ENCODE measurements at places on chromosomes 5 and 9. TPM values are rescaled to one million over a fixed set of nuclear protein-coding genes. Genes with fewer than 3 reads are reported as not detected.

SCGB3A2 gene
- total RNA-seq = not detected

SAPCD2 gene
- total RNA-seq = 51.3 TPM

FOXI1 gene
- not detected for total RNA-seq

TAF11L2 gene
- total RNA-seq = not detected

ZNF879 gene
- total RNA-seq = 2.4 TPM

PCDHB15 gene
- 0.07 TPM for total RNA-seq

CDK5RAP2 gene
- total RNA-seq = 32.1 TPM

SLC4A9 gene
- total RNA-seq = not detected

ZBTB43 gene
- total RNA-seq = 4.3 TPM

- DNase-seq = no peak
These were observed 80.4 kb upstream of the PCSK5 start for GRCh38 chr9:75810063-75810462.

- no peak for DNase-seq
These were observed 293.4 kb upstream of the PTGER4 start for GRCh38 chr5:40386289-40386688.

DNA sequence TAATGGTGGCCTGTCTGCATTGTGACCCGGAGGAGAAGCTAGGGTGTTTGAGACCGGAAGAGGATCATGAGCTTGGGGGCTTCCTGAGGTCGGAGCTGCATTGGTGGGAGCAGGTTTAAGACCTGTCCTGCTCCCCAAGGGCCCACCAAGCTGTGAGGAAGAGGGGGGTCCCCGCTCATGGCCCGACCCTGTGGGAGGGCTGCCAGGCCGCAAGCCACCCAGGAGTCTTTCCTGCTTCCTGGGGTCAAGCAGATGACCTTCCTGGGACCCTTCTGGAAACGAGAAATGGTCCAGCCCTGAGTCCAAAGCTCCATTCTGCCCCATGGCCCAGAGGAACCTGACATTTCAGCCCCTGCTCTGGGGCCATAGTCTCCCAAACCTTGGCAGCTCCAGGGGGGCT lies 61.5 kb upstream of the RNU6ATAC start:
- no peak for DNase-seq

DNA sequence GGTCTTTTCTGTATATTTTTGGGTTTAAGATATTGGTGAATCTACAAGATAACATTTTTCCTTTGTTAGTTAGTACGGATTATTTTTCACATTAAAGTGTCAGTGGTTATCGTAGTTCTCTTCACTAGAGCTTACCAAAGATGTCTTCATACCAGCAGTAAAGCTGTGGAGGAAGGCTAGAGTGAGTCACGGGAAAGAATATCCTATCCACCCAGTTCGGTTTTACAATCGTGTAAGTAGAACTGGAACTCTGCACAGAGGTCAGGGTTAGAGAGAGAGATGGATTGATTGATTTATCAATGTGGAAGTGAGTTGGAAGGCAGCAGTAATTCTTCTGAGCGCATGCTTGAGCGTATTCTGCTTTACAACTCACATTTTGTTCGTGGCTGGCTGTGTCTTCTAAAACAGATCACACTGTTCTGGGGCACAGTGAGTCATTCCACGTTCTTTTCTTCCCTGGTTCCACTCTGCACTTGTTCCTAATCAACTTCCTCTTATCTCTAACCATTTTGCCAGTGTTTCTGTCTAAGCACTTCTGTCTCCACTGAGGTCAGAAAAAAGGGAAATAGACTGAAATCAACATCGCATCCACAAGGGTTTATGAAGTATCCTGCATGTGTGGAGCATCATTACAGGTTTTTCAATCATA lies 86.5 kb upstream of the ARRDC3 start:
- DNase-seq = no peak

GRCh38 chr5:128116445-128116844 lies 32.9 kb downstream of the SLC12A2 start:
- DNase-seq = no peak

DNA sequence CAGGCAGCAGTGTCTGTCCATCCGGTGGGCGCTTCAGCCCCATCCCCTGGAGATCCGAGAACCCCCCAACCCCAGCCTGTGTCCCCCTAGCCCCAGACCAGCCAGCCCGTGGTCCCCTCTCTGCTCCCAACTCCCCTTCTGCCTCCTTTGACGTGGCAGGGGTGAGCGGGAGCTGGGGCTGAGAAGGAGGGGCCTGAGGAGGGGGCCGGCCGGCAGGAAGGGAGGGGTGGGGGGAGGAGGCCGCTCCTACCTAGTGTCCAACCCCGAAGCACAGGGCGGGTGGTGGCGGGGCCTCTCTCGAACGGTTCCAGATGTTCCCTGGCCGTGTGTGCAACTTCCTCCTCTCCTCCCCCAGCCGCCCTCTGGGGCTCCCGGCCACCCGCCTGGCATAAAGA lies 31.0 kb downstream of the GOLGA2 start:
- DNase-seq = no peak

DNA sequence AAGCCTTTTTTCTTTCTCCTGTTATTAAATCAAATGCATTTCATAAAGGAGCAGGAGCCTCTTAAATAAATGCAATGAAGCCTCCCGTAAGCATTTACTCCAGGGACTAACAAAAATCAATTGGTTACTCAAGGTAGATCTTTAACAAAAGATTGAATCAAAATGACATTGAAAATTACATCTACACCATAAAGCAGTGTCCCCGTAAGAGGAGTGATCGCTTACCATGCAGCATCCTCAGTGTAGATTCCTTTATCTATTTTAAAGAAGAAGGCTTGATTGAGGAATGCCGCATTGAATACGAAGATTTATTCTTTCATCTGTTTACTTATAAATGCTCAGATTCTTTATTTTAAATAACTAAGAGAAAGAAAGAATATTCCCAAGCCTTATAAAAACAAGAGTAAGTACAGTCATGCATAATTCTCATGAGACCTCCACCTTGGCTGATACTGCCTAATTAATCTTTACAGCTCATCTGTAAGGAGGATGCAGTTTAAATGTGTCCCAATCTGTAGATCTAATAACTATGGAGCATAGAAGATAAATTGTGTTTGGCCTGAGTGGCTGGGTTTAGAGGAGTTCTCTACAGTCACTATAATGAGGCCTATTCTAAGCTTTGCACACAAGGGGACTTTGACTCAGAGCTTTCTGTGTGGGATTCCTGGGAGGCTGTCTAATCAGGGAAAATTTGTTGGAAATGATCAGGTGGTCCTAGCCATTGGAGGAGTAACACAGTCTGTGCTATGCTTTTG lies 55.1 kb downstream of the PLPPR1 start:
- DNase-seq = no peak

- no peak for DNase-seq
These were observed 29.2 kb downstream of the PCDHGC5 start for GRCh38 chr5:141517880-141518617.

GRCh38 chr9:130054820-130055219 lies 1.1 kb downstream of the GPR107 start:
- no peak for DNase-seq

DNA sequence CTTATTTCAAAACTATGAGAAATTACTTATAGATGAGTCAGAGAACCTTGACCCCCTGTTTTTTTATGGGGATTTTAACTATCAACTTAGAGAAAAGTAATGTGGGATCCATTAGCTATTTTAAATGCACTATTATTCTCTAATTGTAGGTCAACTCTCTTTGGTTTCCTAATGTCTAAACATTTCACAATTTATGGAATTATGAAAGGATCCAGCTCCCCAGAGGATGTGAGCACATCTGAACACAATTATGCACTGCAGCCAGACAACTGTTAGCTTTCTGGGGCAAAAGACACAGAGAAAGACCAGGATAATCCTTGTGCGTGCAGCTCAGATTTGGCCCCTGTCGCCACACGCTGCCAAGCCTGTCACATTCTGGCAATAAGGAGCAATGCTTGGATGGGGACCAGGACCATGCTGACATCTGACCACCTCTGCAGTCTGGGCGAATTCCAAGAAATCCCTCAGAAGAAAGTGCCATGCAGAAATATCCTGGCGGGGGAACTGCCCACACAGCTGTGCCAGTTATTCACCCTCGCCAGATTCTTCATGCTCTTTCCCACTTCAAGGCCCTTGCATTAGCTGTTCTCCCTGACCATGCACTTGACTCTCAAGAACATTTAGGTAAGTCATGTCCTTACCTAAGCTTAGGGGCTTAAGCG lies 22.2 kb upstream of the CMBL start:
- no peak for DNase-seq

GRCh38 chr5:160976181-160976580 lies 124.2 kb upstream of the ATP10B start:
- no peak for DNase-seq

GRCh38 chr9:135087899-135088347 lies 455 bp downstream of the OLFM1 start:
- DNase-seq = no peak

DNA sequence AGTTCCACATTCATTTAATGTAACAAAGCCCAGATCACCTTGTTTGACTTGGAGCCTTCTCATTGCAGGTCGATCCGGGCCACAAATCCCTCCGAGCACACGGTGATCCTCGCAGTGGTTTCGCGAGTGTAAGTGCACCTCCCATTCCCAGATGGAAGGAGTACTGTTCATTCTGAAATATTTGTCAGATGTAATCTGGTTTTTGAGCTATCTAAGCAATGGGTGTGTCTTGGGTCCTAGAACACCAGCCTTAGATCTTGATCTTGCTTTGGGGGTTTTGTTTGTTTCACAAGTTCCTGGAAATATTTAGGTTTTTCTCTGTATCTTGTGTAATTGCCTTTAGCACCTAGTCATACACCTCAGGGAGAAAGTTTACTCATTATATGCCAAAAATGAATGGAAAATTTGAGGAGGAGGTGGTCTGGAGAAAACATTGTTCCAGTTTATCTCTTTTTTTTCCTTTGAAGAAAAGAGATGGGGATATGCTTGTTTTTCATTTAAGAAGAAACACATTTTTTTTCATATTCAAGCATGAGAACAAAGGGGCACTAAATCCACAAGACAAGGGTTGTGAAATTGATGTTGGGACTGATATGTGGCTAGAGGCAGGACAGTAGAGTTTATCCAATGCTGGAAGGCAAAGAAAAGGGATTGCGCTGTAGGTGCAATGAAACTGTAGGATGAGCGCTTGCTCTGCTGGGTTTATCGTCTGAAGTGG lies 118.6 kb downstream of the PDE8B start:
- DNase-seq = no peak

DNA sequence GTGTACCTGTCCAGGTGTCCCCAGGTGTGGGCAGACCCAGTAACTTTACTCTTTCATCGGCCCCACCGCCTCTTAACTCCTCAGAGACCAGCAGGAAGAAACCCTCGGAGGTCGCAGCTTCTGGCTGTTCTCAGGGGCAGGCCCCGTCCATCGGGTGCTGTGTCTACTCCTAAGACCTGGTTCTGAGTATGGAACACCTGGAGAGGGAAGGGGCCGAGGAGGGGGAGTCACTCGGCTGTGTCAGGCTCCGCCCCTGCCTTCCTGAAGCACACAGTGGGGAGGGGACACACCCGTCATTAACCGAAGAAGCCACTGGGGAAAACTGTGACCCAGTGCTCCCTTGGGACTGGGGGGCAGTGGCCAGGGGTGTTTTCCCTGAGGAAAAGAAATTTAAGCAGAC lies 22.3 kb downstream of the NTNG2 start:
- DNase-seq = no peak

DNA sequence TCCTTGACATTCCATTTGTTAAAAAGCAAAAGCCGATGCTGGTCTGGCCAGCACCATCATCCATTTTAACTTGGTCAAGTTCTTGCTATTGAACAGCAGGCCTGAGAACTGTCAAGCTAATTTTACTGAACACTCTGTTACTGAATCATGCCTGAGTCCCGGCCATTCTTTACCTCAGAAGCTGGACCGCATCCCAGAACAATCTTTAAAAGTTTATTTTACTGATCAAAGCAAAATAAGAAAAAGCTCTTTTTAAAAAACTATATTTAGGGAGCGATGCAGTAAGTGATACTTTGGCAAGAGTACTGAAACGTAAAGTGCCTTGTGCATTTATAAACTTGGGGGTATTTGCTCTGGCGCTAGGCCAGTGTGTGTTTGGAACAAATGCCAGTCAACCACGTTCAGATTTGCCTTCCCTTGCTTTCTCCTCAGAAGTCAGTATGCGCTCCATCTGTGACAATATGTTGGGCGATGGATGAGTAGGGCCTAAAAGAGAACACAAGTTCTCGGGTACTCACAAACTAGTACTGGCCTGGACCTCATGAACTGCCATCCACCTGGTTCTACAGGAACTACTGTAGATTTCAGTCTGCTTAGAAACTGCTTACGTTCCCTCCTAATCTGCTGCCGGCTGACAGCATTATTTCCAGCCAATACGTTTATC lies 161.9 kb downstream of the MAPKAP1 start:
- DNase-seq = no peak

DNA sequence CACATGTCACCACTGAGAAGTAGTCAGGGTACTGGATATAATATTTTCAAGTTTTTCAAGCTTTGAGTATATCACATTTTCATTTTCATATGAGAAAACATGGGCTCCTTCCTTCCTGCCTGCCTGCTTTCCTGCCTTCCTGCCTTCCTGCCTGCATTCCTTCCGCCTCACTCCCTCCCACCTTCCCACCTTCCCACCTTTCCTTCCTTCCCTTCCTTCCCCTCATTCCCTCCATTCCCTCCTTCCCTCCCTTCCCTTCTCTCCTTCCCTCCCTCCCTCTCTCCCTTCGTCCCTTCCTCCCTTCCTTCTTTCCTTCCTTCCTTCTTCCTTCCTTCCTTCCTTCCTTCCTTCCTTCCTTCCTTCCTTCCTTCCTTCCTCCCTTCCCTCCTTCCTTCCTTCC lies 175.3 kb downstream of the HMHB1 start:
- DNase-seq = no peak

GRCh38 chr5:126189862-126190261 lies 233.3 kb upstream of the GRAMD2B start:
- DNase-seq = no peak

DNA sequence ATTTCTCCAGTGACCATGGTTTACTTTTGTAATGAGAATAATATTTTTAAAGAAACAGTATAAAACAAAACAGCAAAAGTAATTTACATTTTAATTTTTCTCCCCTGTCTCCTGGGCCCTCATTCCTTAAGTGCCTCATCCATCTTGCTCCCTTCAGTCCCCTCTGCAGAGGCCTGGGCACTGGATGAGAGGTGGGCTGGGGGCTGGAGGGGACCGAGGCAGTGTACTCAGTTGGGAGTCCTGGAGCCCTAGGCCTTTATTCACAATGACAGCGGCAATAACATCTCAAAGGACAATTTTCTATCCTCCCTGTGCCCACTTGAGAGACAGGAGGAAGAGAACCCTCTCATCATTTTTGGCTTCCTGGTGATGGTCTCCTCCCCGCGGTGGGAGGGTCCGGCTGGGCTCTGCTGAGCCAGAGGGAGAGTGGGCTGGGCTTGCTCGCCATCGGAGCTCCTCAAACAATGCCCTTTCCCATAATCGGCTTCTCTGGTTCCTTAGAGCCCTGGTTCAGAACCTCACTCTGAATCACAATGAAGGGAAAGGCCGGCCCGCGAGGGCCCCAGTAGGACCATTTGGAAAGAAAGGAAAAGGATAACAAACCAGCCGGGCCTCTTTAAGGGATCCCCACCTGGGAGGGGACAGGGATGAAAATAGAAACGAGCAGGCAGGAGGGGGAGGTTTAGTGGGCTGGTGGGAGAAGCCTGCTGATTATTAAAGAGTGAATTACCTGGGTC lies 9.7 kb upstream of the SMIM32 start:
- DNase-seq = no peak

- DNase-seq = peak; percentile 9
These were observed 24.1 kb upstream of the WNK2 start for GRCh38 chr9:93159601-93160471.
